Nephron progenitor cell (in vitro differentiated cells): ENCODE measurements at places on chromosomes 7 and 10.

DNA sequence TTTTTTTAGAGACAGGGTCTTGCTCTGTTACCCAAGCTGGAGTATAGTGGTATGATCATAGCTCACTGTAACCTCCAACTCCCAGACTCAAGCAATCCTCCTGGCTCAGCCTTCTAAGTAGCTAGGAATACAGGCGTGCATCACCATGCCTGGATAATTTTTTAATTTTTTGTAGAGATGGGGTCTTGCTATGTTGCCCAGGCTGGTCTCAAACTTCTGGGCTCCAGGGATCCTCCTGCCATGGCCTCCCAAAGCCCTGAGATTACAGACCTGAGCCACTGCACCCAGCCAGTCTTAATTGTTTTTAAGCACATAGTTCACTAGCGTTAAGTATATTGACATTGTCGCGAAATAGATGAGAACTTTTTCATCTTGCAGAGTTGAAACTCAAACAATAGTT, 2.0 kb downstream of the SUPV3L1 start:
- no peak for DNase-seq

GRCh38 chr10:97570789-97571471, 1.6 kb upstream of the ANKRD2 start:
- DNase-seq = no peak

- no peak for DNase-seq
Observed at GRCh38 chr10:98231417-98231816, 36.6 kb downstream of the LOXL4 start.

DNA sequence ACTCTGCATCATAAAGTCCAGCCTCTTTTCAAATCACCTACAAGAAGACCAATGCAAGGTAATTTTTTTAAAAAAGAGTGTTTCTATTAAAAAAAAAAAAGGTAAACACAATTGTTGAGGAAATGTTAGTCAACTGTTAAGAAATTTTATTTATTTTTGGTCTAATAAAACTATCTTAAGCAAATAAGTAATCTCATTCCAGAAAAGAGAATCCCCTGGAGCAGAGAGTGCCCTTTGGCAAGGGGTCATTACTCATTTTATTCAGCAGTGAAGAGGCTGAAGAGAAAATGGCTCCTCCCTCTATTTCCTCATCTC, 63.4 kb upstream of the GSDME start:
- no peak for DNase-seq

DNA sequence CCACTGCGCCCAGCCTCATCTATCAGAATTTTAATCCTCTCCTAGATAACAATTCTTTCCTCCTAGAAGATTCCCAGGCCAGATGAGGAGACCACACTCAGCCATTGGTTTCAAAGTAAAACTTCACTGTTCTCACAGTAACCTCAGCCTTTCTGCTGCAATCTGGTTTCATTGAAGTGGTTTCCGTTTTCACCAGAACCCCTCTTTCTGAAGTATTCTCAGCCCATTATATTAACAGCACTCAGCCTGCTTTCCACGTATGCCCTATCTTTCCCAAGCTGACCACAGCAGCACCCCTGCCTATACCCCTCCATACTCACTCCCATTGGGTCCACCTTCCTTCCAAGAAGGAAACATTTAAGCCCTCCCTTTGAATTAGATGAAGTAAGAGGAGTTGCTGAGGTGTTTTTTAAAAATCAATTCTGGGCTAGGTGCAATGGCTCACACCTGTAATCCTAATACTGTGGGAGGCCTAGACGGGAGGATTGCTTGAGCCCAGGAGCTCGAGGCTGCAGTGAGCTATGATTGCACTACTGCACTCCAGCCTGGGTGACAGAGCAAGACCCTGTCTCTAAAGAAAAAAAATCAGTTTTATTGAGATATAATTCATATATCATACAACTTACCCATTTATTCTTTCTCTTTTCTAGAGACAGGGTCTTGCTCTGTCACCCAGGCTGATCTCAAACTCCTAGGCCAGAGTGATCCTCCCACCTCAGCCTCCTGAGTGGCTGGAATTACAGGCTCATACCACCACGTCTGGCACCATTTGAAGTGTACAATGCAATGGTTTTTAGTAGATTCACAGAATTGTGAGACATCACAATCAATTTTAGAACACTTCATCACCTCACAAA, 11.3 kb downstream of the PLAU start:
- DNase-seq = no peak

- no peak for DNase-seq
Observed at GRCh38 chr7:42046483-42046882, 190.5 kb downstream of the GLI3 start.

DNA sequence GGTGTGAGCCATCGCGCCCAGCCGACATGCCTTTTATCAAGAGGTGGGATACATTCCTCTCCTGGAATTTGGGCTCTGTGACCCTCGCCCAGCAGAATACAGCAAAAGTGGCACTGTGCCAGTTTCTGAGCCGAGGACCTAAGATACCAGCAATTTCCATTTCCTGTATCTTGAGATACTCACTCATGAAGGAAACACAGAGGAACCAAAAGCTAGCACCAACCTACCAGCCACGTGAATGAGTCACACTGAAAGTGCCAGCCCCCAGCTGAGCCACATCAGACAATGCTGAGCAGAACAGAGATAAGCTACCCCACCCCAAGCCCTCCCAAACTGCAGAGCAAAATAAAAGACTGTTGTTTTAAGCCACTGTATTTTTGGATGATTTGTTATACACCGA, 56.3 kb downstream of the CACUL1 start:
- no peak for DNase-seq

DNA sequence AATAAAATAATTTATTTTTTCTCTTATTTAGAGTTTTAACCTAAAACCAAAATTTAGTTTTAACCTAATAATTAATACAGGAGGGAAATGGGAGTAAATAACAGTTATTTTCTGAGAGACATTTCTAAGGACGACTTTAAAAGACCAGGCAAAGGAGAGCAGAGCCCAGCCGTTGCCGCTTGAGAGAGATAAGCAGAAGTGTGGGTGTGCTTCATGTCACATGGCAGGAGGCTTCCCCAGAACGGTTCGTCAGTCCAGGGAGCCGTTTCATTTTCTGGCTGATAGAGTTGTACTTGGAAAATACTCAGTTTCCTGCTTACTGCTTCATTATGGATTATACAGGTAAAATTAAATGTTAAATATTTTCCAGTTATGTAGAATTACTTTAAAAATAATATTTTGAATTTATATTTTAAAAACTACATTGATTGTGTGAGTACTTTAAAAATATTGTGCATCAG, 61.4 kb downstream of the ST7 start:
- DNase-seq = peak; percentile 10

- DNase-seq = no peak
Observed at GRCh38 chr7:93258661-93259060, 26.5 kb downstream of the VPS50 start.

GRCh38 chr10:34449836-34450235, 365.3 kb downstream of the PARD3 start:
- DNase-seq = no peak

DNA sequence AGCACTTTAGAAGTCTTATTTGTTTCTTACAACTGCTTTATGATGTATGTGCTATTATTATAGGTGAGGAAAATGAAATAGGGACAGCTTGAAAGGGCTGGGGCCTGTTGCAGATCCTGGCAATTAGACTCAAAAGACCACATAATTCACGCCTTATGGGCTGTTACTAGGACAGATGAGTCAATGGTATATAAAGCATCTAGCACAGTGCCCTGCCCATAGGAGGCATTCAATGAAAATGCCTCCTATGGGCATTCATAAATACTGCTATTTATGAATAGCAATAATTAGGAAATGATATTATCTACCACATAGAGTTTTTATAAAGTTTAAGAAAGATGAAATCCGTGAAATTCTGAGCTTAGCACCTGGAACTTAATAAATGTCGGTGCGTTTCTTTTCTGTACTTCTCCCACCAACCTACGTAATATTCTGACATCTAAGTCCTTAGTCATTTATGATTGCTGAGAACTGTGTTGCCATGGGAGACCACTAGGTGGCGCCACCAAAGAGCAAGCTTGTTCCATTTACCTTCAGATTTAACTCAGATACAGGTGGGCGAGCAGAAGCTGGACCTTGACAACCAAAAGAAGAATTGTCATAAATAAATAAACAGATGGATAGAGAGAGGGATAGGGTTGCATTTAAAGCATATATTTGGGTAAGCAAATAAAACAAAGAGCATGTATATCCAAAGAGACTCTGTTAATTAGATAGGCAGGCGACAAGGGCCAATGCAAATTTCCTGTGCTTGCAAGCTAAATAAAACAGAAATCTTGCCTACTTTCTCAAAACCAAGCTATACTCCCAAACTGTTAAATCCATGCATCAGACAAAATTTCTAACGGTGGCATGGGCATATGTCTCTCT, 699.9 kb downstream of the INHBA start:
- DNase-seq = peak; percentile 64

- DNase-seq = no peak
Observed at GRCh38 chr10:62858364-62858763, 42.2 kb upstream of the EGR2 start.

- DNase-seq = no peak
Observed at GRCh38 chr7:11294218-11294617, 320.5 kb downstream of the PHF14 start.

DNA sequence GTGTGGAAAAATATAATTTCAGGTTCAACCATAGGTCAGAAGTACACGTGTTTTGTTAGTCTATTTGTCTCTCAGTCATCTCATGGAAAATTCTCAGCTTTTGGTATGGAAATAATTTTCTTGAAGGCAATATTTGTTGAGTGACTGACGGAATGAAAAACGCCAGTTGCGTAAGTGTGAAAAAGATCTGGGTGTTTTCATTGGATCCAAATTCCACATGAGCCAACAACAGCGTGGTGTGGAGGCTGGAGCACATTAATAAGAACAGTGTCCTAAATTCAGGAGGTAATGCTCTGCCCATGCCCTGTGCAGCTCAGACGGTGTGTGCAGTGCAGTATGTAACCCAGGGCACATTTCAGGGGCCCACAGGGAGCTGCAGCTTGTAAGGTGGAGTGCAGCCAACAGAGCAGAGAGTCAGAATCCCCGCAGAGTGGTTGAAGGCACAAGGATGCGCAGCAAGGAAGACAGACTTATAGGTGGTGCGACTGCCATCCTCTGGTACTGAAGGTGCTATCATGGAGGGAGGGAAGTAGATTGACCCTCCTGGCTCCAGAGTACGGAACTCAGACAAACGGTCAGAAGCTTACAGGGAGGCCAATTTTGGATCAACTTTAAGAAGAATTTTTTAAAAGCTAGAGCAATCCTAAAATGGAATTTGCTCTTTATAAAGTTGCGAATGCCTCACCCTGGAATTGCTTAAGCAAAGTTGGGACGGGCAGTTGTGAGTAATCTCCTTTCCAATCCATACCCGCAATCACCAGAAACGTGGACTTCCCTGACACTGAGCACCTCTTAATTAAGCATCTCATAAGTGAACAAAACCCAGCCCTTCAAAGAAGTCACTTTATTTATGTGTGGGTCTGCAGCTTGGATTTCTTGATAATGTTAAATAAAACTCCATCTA, 38.0 kb downstream of the EGFR start:
- DNase-seq = no peak

- no peak for DNase-seq
Observed at GRCh38 chr10:127612-128432, 7.4 kb upstream of the ZMYND11 start.

GRCh38 chr7:27066148-27066547, 29.7 kb downstream of the HOXA1 start:
- no peak for DNase-seq

- DNase-seq = no peak
Observed at GRCh38 chr7:85101347-85101746, 85.5 kb downstream of the SEMA3D start.

GRCh38 chr7:6654113-6654841, 17.2 kb downstream of the ZNF316 start:
- no peak for DNase-seq

DNA sequence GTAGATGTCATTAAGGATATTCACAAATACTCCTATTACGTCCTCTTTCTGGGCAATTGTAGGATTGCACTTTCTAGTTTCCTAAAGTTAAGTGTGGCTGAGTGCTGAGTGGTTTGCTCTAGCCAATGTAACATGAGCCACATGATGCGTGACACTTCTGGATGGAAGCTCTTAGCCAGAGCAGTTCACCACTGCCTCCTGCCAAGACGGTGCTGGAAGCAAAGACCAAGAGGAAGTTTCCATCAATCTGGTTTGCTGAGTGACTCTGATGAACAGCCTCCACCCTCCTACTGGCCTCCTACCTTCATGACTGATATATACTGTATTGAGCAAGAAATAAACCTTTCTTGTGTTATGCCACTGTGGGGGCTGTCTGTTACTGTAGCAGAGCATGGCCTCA, 318.1 kb downstream of the KCNMA1 start:
- DNase-seq = no peak
